ENCODE measurements at places on chromosomes 4 and X.

DNA sequence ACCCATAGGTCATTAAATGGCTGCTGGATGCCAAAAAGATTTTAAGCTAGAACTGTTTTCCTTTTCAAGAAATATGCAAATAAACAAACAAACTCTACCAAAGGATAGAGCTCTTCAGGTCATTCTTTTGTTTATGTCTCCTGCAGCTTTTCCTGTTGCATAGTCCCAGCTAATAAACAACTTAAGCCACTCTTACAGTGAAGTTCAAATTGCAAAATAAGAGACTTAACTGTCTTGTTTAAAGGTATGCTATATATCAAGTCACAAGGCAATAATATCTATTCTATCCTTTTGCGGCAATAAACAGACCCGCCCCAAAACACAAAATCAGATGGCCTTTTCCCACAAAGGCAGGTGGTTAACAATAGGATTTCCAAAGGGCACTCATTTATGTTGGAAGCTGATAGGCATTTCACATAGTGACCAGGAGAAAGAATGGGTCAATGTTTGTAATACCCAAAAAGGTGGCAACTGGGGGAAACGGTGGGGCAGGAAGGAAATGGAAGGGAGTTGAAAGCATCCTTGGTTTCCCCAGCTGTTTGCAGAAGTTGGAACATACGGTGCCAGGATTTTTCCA, 15.3 kb downstream of the HAND2 start:
- no peak for DNase-seq
- peaks cover 36% of the 10 kb centered on the region for H3K27me3 ChIP-seq
- no peaks in the 10 kb centered on the region for H3K36me3 ChIP-seq

- no peak overlapping the region for H3K4me3 ChIP-seq
- no peak overlapping the region for H3K27ac ChIP-seq
- no peaks in the 10 kb centered on the region for H3K27me3 ChIP-seq
- no peaks in the 10 kb centered on the region for H3K36me3 ChIP-seq
Measured at GRCh38 chr4:154005171-154005520, 216.3 kb upstream of the SFRP2 start.

- no peaks in the 10 kb centered on the region for H3K27me3 ChIP-seq
- H3K36me3 ChIP-seq, result no peaks in the 10 kb centered on the region
- no peak overlapping the region for H3K4me3 ChIP-seq
Measured at GRCh38 chr4:117560329-117560728, 474.0 kb upstream of the NDST3 start.

DNA sequence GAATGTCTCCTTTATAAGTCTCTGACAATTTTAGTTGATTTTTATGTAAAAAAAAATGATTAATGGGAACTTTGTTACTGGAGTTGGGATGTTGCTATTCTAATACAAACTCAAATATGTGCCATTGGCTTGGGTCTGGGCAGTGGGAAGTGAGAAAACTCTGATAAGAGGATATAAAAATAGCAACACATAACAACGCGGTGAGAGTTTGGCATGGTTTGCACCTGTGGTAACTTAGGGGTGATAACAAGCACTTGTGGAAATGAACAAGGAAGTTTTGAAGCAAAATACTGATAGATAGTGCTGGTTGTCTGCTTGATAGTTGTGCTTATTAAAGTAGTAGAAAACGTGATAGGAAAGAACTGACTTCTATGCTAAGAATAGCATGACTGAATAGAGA, 743.3 kb upstream of the AGA start:
- no peaks in the 10 kb centered on the region for H3K27me3 ChIP-seq
- no peaks in the 10 kb centered on the region for H3K4me1 ChIP-seq
- H3K36me3 ChIP-seq, result no peaks in the 10 kb centered on the region
- no peak overlapping the region for H3K27ac ChIP-seq

- no peak for DNase-seq
- H3K4me3 ChIP-seq, result no peak overlapping the region
- H3K36me3 ChIP-seq, result no peaks in the 10 kb centered on the region
- no peak overlapping the region for H3K27ac ChIP-seq
Measured at GRCh38 chrX:25389266-25389665, 373.5 kb upstream of the ARX start.

DNA sequence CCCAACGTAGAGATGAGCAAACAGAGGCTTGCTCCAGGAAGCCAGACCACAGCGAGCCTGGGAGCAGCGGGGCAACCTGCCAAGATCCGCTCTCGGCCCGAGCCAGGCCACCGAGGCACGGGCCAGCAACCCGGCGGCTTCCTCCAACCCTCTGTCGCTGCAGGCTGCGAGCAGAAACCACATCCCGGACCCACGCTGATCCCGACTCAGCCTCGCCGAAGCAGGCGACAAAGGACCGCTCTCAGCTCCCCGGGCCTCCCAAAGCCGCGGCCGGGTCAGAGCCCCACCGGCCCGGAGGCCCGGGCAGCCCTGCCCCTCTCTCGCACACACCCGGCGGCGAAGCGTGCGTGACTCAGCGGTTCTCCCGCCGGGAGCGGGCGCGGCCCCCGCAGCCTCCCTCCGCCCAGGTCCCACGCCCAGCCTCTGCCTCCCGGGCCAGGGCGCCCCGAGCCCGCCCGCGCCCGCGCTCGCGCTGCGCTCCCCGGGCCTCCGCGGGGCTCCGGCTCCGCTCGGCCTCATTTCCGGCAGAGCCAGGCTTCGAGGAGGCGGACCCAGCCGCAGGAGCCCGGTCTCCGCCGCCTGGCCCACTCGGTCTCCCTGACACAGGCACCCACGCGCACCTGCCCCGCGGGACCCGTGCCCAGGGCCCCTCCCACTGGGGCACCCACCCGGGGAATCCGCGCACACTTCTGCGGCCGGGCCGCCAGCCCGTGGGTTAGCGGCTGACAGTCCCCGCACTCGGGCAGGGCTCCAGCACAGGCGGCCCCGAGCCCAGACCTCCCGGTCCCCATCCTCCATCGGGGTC, 1.7 kb downstream of the PPP2R2C start:
- peaks cover 5% of the 10 kb centered on the region for H3K27me3 ChIP-seq
- H3K4me3 ChIP-seq, result no peak overlapping the region
- H3K4me1 ChIP-seq, result peaks cover 4% of the 10 kb centered on the region
- no peaks in the 10 kb centered on the region for H3K36me3 ChIP-seq
- H3K27ac ChIP-seq, result no peak overlapping the region

GRCh38 chrX:153807976-153808375, 13.5 kb downstream of the SSR4 start:
- H3K27me3 ChIP-seq, result no peaks in the 10 kb centered on the region
- no peak overlapping the region for H3K4me3 ChIP-seq
- H3K36me3 ChIP-seq, result no peaks in the 10 kb centered on the region
- H3K4me1 ChIP-seq, result no peaks in the 10 kb centered on the region

- no peak overlapping the region for H3K27ac ChIP-seq
- DNase-seq, result no peak
- H3K4me1 ChIP-seq, result no peaks in the 10 kb centered on the region
- H3K36me3 ChIP-seq, result no peaks in the 10 kb centered on the region
Measured at GRCh38 chr4:183335369-183335940, 13.2 kb upstream of the CLDN24 start.

Data from thyroid gland (tissue), 4 donors.